ENCODE measurements at places on chromosomes 5 and 9. TPM values are rescaled to one million over a fixed set of nuclear protein-coding genes. Genes with fewer than 3 reads are reported as not detected.

DNA sequence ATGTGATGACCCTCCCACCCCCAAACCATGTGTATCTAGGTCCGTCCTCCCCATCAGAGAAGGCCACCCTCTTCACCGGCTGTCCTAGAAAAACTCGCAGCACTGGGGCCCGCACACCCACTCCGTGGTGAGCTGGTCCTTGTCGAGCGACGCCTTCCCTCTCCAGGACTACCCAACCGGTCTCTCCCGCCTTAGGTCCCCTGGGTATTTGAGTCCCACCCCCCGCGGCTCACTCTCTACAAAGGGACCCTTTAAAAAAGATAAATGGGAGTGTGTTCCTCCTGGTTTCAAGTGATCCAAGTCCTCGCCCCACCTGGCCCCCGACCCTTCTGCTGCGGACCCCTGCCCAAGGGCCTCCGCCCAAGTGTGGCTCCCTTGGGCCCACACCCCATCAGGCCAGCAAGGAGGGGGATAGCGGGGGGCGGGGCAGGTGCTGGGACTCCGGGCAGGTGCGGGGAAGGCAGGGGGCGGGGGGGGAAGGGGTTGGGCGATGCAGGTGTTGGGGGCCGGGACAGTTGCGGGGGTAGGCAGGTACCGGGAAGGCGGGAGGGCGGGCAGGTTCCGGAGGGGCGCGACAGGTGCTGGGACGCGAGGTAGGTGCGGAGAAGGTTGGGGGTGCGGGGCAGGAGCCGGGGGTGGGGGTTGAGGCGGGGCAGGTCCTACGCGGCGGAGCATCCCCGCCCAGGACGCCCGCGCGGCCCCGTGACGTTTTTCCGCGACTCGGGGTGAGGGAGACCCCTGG lies 970 bp upstream of the ARRDC1 start:
- DNase-seq = no peak

C8G gene
- polyA plus RNA-seq = 2.1 TPM

GRCh38 chr9:74953235-74953751 lies 581 bp upstream of the C9orf40 start:
- no peak for DNase-seq

PALM2AKAP2 gene
- polyA plus RNA-seq = 0.26 TPM

GRCh38 chr5:43221502-43221901 lies 29.5 kb downstream of the NIM1K start:
- DNase-seq = no peak

GRCh38 chr9:13575558-13575957 lies 296.1 kb upstream of the MPDZ start:
- no peak for DNase-seq

- DNase-seq = no peak
These were observed 2.1 kb downstream of the GPR150 start for GRCh38 chr5:95621839-95622629.

DNA sequence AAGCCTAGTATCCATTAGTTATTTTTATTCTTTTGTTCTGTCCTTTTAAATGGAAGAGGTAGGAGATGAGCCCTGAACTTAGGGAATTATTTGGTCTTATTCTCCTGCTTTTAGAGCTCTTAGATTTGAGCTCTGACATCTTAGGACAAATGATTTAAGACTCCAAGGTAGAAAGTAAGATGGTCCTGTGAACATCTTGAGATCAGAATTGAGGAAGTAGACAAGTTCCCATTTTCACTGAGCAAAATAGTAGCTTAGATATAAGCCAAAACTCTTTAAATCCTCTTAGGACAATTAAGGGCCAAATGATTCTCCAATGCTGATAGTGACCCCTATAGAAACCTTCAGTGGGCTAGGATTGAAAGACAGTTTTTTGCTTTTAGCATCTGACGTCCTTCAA lies 53.0 kb upstream of the RUSC2 start:
- DNase-seq = no peak

DNA sequence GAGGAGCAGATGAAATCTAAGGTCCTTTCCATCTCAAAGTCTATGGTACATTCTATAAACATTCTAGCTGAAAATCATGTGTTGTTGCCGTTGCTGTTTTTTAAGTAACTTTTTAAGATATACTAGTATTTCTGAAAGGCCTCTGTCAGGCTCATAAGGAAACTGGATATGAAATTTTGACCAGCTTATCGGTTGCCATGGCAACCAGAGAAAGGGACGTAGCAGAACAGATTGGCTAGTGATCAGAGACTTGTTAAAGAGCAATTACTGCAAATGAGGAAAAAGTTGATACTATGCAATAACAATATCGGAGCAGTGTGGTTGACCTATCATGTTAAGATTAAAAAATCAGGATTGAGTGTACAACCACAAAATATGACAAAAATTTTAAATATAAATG lies 57.0 kb upstream of the RNF180 start:
- DNase-seq = no peak

- no peak for DNase-seq
These were observed 41.9 kb upstream of the SAP30L start for GRCh38 chr5:154403776-154404387.

- DNase-seq = no peak
These were observed 9.6 kb upstream of the BICD2 start for GRCh38 chr9:92774274-92774673.

HACD4 gene
- 1.3 TPM for polyA plus RNA-seq

SPIN1 gene
- 27.9 TPM for polyA plus RNA-seq
